Dermis microvascular lymphatic vessel endothelial cell (primary cell): ENCODE measurements at places on chromosomes 2 and 18. TPM values are rescaled to one million over a fixed set of nuclear protein-coding genes. Genes with fewer than 3 reads are reported as not detected.

NOP58 gene
- 26.9 and 27.9 TPM in 2 replicates for total RNA-seq

DNA sequence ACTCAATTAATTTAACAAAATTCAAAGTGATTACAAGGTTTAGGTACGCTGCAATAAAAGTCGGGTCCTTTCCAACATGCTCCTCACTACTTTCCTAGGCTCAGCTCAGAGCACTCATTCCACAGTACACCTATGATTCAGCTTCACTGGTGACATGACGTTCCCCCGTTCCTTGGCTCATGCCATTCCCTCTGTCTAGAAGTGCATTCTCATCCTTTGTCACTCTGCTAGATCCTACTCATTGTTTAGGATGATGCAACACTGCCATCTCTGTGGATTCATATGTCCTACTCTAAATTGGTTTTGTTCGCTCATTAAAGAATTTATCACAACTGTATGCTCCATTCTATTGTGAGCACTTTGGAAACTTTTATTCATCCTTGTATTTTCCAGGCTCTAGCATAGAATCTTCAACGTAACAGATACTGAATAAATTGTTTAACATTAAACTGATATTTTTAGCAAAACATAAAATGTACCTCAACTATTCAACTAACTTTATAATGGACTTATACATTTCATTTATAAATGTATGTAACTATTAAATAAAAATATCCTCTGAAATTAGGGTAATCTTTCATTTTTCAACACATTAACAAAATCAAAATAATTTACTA, 78.6 kb downstream of the FAM228A start:
- no peak for DNase-seq

DNA sequence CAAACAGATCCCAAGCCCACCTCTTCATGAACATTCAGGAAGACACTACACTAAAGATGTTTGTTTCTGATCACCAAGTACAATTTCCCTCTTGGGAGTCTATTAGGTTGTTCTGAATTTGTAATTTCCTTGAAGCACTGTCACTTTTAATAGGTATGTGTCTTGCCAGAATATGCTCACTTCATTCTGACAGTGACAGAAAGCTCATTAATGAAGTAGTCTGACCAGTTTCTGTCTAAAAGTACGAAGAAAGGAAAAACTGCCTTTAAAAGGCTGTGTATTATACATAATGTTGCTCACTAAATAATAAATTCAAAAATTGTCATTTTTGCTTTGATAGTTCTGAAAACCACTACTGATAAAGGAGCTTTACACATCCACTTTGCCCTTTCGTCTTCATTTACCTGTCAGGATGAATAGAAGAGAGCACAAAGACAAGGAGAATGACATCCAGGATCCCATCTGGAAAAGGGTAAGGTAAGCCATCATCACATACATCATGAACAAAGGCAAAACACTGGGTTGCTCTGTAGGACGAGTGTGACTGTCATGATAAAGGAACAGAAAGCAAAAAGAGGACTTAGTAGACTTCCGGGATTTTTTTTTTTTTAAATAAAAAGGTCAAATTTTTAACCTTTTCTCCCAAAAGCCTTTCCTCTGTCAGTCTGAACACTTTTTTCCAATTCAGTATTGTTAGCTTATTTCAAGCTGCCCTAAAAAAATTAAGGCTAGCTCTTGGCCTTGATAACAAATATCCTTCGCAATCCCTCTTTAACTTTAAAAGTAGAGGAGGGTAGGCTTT, 103.4 kb downstream of the METTL8 start:
- DNase-seq: peak; percentile 32

FAM161A gene
- total RNA-seq: 0.76 and 0.90 TPM in 2 replicates

DNA sequence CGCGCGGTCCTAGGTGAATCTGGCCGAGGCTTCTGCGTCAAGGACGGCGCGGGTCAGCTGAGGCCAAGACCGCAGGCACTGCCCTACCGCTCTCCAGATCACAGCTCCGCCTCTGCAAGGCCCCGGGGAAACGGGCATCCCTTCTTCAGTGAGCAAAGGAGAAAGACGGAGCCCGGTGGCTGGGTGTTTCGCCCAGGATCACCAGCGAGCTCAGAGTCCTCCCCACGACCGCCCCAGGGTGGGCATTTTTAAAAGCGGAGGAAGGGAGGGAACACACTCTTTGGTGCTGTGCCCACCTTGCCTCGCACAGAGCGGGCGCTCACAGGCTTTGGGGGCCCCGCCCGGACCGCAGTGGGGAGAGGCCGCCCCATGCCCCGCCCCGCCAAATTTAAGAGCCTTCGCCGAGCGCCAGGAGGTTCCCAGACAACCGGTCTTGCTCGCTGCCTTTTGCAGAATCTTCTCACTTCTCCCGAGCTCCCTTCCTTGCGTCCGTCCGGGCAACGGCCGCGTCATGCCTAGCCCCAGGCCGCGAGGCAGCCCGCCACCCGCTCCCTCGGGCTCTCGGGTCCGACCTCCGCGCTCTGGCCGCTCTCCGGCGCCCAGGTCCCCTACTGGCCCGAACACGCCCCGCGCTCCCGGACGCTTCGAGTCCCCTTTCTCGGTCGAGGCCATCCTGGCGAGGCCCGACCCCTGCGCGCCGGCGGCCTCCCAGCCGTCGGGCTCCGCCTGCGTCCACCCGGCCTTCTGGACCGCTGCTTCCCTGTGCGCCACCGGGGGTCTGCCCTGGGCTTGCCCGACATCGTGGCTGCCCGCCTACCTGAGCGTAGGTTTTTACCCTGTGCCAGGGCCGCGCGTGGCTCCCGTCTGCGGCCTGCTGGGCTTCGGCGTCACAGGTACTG, at the start of gene NOTO:
TSS of gene NOTO (plus strand) at position 419 of the 899 bp plus-strand sequence. CDS start at position 512, 93 bp downstream.
- no peak for DNase-seq

DNA sequence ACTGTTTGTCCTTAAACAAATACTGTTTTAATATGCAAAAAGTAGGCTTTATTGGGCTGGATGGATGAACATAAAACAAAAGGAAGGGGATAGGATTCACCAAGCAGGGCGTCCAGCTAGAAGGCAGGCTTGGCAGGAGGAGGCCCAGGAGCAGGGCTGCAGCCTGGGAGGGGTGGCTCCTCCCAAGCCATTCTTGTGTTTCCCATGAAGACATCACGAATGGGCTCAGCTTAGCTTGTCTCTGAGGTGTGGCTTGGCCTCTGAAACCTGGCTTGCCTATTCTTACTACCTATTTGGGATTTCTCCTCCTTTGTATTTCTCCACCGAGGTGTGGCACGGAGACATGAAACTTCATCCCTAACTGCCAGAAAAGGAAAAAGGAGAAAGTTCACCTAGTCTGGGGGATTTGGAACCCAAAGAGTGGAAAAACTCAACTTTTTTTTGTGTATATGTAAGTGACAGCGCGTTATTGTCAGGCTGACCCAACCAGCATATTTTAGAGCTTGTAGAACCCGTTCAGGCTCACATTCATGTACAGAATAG, 481.9 kb upstream of the SPRED2 start:
- no peak for DNase-seq

NTSR2 gene
- not detected in 2 replicates for total RNA-seq

GRCh38 chr18:63788447-63789096, 13.4 kb downstream of the SERPINB7 start:
- peak; percentile 78 for DNase-seq

NPC1 gene
- total RNA-seq: 29.5 and 43.1 TPM in 2 replicates

DNA sequence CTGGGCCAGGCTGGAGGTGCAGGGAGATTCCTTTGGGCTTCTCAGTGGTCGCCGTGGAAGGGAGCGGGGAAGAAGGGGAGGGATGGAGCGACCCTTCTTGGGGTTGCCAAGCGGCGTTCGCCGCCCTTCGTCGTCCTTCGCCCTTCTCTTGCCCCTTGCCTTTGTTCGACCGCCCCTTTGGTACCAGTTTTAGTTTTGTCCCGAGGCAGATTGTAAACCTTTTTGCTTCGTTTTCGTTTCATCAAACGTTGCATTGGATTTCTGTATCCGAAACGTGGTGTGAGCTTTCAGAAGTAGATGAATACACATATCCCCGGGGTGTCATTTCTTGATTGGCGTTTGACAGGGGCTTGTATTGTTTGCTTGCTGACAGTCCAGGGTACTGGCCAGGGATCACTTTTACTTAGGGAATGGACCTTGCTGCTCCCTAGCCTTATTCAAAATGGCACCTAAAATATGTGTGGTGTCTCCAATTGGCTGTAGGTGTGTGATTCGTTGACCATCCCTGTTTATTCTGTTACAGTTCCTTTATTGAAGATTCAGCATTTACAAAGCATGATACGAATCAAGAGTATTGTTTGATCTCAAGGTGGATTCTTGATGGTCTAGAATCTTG, 788 bp downstream of the USP14 start:
- DNase-seq: peak; percentile 10

IL37 gene
- total RNA-seq: not detected in 2 replicates

FOXD4L1 gene
- not detected in 2 replicates for total RNA-seq

DNA sequence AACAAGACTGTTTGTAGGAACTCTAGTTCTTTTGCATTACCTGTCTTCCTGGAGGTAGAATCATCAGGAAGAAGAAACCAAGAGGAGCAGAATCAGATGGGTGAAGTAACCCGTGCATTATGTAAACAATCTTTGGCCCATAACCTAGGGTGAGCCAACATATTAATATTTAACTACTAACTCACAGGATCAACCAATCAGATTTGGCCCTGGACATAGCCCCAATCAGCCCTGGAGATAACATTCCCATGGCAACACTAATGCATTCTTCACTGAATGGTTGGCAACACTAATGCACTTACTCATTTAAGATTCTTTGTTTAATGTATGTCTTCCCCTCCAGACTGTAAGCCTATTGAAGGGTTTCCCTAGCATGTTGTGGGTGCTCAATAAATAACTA, 72.0 kb upstream of the CTAGE1 start:
- DNase-seq: no peak

DNA sequence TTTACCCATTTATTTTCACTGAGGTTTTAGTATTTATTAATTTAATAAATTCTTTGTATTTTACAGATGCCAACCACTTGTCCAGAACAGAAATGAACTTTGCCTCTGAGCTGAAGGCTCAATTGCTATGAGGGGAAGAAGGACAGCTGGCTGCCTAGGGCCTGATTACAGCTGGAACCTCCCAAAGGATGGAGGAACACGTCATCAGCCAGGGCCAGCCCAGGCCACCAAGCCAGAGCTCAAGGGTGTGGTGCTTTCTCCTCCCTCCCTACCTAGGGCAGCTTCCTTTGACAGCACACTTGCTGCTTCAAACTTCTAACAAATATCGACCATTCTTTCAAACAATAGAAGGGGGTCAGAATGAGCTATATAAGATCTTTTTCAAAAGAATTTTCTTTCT, 19.7 kb upstream of the RIOK3 start:
- no peak for DNase-seq

SDC1 gene
- total RNA-seq: 2.6 and 16.3 TPM in 2 replicates

DNA sequence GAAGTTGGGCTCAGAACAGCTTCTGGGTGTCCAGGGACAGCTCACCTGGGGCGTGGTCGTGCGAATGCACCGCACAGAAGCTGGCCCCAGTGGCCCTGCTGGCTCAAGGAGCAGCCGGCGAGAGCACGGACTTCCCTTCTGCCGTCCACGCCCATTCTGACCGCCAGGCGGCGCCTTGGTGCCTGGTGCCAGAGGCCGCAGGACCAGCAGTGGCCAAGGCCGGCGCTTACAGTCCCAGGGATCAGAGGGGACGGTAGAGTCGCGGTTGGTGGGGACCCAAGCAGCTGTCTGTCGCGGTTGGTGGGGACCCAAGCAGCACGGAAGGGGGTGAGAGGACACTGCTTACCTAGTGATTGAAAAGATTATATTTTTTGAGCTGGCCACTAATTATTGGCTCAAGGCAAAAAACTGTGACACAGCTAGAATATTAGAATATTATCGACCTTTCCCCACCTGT, 25.7 kb downstream of the NPPC start:
- DNase-seq: peak; percentile 72

DNA sequence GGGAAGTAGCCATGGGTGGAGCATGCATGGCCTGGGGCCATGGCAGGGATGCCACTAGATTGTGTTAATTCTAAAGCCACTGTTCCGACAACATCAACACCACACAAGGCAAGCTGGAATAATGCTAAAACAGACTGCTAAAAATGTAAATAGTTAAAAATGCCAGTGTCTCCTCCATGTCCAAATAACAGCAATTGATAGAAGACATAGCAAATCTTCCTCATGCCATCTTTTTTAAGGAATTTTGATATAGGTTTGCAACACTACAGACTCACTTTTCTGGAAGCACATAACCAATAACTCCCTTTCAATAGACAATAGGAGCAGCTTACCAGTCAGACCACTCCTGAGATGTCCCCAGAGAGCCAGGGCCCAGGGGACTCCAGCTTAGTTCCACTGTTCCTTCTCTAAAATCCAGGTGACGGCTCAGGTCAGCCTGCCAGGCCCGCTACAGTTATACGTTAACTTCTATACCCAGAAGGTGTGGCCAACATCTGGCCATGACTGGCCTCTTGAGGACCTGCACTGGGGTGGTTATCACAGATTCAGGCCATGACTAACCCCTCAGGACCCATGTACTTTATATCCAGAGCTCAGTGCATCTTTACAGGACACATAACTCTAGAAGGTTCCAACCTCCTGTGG, 20.3 kb downstream of the TUBB6 start:
- DNase-seq: no peak

DNA sequence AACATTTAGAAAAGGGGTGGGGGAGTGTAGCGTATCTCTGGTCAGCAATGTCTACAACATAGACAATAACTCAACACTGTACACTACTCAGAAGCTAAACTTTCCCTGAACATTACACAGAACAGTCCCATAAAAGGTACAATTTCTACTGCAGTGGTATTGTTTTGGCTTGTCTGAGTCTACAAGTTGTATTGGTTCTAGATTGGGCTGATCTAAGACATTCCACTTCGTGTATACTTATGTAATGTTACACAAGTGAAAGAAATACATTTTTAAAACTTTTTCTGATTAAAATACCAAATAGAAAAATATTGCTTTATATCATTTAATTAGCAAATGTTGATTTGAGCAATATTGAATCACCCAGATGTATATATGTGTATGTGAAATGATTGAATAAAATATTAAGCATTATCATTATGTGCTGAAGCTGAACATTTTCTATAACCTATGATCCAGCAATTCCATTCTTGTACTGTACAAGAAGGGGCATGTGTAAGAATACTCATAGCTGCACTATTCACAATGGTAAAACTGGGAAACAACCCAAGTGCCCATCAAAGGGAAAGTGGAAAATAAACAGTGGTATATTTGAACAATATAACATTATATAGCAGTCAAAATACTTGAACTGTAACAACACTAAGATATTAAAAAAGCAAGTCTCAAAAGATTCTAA, 52.4 kb downstream of the VSNL1 start:
- no peak for DNase-seq

KCNS3 gene
- total RNA-seq: 0.25 and 0.39 TPM in 2 replicates

DNA sequence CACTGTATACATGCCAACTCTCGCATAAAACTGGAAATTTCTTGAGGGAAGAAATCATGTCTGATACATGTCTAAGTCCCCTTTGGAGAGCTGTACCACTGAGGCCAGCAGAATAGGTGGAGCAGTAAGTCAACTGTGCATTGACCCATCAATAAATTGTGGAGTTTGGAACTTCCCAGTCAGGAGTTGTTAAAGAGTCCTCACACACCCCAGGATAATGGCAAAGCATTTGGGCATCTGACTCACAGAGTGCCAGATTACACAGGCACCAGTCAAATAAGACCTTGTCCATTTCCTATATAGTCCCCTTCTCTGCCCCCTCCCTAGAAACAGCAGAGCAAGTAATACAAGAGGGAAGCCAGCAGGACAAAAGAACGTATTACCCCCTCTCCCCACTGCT, 10.4 kb downstream of the VSNL1 start:
- no peak for DNase-seq

GRCh38 chr18:62372156-62372555, 47.0 kb downstream of the TNFRSF11A start:
- DNase-seq: no peak
